ENCODE measurements at places on chromosomes 5 and 9.

- DNase-seq = no peak
These were observed 460.7 kb upstream of the MEF2C start for GRCh38 chr5:89343666-89344065.

- DNase-seq = no peak
These were observed 779 bp upstream of the CTNNA1 start for GRCh38 chr5:138752341-138752950.

- no peak for DNase-seq
These were observed 184.4 kb upstream of the EFNA5 start for GRCh38 chr5:107855171-107855570.

GRCh38 chr5:36751886-36752285 is 124.7 kb upstream of the NIPBL start:
- DNase-seq = no peak

DNA sequence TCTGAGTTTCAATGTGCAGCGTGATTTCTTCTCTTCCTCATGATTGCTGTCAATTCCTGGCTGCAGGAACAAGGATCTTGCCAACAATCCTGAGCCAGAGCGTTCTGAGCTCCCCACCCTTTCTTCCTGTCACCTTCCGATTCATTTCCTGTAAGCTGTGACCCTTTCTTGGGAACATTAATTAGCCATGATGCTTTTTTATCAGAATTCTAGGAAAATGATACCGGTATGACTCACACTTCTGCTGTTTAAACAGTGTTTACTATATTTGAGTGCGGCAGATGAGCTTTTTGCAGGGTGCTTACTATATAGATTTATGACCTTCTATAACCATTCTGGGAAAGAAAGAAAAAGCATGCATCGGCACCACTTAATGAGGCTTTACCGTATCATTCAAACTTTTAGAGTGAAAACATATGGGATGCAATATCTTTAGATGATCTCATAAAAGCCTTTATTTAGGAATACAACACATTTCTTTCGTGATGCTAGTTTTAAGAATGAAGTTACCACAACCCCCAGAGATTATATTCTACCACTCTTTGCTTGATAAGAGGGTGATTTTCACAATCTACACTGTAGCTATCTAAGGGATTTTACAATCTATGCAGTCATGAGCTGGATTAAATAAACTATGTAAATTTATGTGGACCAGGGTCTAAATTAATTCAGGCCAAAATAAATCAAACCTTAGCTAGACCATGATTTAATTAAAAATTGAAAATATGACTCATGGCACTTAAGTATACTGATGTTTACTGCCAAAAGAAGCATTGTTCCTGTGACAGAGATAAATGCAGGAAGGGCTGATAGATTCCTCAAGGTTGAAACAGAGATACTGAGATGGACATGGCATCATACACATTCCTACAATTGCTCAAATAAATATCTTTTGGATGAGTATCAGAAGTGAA is 38.0 kb upstream of the OSMR start:
- DNase-seq = no peak

DNA sequence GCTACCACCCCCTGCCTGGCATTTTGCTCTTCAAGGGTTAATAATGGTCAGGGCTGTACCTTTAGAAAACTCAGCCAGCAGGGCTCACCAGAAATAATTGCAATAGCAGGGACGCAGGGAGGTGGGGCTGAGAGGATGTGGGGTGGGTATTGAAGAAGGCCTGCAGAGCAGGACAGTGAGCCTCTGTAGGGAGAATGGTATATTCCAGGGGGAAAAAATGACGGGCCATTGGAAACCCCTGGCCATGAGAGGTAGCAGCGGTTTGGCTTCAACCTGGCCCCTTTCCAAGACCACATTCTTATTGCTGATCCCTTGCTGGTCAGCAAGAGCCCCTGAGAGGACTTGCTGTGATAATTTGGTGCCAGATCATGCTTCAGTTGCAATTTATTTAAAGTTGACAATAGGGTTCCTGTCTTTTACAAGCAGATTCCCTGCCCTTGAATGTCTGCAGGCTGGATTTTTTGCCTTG is 36.7 kb upstream of the CTNNA1 start:
- DNase-seq = no peak

- DNase-seq = no peak
These were observed 55.4 kb downstream of the FOXI1 start for GRCh38 chr5:170161069-170161468.
